ENCODE measurements at places on chromosomes 1 and 21.

DNA sequence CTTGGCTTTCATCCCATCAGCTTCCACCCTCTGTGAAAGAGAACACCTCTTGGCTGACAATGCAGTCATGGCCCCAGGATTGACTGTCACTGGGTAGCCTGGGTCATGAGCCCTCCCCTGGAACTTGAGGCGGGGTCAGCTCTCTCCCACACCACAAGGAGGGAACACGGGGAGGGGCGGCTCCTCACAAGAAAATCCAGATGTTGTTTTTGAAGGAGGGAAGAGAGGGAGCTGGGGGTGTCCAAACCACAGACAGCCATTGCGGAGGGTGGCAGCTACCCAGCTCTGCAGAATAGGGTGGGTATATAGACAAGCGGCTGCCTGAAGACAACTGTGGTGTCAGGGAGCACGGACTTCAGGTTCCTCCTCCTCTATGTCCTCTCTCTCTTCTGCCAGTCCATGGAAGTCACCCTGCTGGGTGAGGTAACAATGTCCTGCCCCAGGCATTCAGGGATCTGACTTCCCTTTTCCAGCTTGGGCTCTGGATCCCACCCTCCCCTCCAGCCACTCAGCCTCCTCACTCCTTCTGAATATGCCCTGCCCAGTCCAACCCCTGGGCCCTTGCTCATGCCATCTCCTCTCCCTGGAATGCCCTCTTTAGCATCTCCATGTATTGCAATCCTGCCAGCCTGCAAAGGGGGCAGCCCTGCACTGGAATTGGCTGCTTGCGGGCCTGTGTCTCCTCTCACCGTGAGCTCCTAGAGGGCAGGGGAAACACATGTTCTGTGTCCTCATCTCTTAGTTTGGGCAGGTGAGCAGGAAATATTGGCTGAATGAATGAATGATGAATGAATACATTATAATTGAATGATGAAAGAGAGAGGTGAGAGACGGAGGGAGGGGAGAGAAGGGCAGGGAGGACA is 60.9 kb upstream of the RUNX3 start:
- no peak for DNase-seq

DNA sequence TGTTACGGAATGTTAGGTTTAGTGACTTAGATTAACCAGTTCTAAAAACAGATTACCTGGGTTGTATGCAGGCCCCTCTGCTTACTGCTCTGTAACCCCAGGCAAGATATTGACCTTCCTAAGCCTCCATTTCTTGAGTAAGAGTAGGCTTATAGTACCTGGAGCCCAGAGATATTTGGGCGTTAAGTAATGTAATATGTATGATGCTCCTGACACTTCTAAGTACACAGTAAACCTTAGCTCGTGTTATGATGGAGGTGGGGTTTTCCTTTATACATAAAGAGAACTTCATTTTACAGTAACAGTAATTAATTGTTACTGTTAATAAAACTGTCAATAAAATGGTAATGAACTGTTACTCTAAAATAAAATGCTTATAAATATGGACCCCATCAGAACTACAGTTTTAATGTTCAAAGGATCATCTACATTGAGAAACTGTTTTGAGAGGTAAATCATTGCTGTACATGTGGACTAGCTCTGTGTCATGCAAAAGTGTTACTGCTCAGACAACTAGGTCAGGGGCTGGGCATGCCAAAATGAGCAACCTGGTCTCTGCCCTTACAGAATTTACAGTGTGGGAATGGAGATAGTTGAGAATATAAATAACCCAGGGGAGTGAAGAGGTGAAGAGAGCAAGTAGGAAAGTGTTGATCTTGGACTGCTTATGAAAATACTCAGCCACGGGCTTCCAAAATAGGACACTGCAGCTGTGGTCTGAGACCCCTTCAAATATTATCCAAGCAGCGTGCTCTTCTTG is 26.6 kb downstream of the LRRC8C start:
- no peak for DNase-seq

- DNase-seq = peak; percentile 8
Measured at GRCh38 chr1:80818211-80818610, 982.5 kb upstream of the ADGRL2 start.

GRCh38 chr1:169495046-169495775 is 9.5 kb upstream of the SLC19A2 start:
- no peak for DNase-seq

GRCh38 chr1:156615946-156616345 is 3.3 kb upstream of the HAPLN2 start:
- DNase-seq = no peak

- DNase-seq = no peak
Measured at GRCh38 chr1:4678066-4678717, 23.8 kb downstream of the AJAP1 start.

- DNase-seq = no peak
Measured at GRCh38 chr1:220454155-220454777, 73.7 kb upstream of the MARK1 start.

DNA sequence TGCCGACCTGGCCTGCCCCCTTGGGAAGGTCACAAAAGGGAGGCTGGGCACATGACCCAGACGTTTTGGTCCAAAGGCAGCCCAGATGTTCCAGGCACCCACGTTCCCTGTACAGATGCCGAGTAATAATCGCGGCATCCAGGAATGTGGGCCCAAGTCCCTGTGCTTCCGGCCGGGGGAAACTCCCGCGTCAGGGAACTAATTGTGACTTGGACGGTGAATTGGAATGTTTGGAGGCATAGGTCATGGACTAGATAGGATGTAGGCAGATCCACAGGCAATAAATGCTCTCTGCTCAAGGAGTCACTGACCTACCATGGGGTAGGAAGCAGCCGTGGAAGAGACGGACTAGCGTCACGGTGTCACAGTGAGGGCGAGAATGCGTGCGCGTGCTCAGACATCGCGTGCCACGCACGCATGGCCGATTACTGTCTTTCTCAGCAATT is 178.4 kb downstream of the DUSP10 start:
- DNase-seq = no peak

DNA sequence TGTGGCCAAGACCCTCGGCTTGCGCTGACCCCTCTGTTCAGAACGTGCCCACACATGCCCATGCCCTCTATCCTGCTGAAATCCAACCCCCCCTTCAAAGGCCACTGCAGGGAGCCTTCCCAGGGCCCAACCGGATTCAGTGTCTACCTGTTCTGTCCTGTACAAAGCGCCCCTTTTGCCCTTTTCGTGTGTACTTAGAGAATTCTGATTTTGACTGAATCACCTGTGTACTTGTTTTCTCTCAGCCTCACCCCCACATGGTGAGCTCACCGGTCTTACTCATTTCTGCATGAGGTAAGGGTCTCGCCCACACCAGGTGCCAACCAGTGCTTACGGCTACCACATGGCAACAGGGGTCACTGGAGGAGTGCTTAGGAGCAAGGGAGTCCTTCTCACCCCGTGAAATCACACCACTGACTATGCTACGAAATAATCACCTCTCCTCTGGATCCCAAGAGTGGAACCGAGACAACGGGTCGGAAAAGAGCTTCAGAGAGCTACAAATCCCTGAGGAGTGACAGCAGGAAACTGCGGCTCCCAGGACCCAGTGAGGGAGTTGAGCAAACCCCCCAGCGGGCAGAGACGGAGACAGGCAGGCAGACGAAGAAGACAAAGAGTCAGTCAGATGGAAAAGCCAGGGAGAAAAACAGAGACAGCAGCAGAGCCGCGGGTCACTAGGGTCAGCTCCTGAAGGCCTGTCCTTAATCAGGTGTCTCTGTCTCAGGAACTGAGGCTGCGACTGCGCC is 2.1 kb upstream of the S100A2 start:
- no peak for DNase-seq

DNA sequence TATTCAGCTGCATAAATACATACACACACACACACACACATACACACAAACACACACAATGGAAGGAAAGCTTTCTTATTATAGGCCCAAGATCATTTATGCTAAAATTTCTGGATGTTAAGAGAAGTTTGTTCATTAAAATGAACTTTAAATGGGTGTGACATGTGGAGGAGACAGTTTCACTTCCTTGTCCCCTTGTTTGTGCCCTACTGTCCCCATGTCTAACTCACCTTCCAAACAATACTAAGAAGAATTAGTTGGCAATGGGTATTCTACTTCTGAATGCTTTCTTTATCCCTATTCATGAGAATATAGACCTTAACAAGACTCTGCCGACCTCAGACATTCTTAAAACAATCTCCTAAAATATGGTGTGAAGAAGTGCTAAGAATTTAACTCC is 63.5 kb upstream of the NRIP1 start:
- no peak for DNase-seq

DNA sequence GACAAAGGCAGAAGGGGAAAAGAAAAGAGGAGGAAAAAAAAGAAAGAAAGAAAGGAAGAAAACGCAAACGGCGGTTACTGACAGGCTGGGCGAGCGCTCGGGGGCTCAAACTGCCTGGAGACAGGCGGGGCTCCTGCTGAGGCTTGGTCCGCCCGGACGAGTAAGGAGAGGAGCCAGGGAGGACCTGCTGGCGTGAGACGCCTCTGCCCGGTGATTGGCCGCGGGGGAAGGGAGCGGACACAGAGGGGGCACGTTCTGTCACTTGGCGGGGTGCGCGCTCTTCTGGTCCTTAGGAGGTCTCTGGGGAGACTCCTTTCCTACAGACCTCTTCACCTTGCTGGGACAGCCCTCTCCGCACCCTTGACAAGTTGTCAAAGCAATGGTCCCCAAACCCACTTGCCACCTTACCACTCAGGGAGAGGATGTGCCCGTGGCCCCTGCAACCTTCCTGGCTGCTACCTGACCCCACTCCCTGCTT is 791 bp upstream of the PIK3R3 start:
- DNase-seq = no peak
